ENCODE measurements at places on chromosomes 1 and 21.

DNA sequence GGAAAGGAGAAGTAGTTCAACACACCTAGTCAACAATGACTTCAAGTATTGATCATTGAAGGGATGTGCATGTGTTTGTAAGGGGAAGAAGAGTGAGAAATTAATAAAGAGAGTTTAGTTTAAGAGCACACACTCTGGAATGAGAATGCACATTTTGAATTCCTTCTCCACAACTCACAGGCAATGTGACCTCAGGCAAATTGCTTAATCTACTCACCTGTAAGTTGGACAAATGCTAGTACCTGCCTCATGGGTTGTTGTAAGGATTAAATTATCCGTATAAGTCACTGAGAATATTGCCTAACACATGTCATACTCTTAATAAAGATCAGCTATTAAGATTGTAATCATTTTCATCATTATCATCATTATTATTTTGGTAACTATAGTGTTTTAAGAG lies 204.0 kb upstream of the NFIA start:
- H3K4me3 ChIP-seq: no peak overlapping the region
- H3K27ac ChIP-seq: no peak overlapping the region
- no peaks in the 10 kb centered on the region for H3K27me3 ChIP-seq
- no peaks in the 10 kb centered on the region for H3K36me3 ChIP-seq
- H3K4me1 ChIP-seq: no peaks in the 10 kb centered on the region

DNA sequence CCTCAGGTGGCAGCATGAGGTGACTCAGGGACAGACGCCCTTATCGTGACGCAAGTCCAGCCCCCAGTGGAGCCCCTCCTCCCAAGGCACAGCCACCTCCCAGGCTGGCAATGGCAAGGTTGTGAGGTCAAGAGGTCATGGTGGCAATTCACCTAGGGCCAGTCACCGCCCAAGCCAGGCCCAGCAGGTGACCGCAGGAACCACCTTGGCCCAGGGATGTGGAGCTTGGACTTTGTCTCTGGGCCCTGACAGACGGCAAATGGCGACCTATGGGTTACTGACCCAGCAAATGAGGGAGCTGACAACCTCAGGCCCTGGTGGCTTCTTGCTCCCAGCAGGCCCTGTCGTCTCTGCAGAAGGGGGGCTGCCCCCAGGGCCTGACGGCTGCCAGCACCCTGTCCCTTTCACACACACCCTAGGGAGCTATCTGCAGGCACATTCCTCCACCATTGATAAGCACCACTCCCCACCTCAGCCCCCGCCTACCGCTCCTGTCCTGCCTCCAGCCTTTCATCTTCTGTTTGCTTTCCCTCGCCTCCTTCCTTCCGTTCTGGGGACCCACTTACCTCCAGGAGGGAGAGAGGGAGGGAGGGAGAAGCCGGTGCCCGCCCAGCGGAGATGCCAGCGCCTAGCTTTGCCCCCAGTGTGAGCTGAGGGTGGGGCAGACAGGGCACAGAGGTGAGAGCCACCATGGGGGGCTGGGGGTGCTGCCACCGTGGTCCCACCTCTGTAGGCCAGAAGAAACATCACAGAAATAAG lies 12.1 kb downstream of the EPHA2 start:
- peak overlapping the region; percentile 98 for H3K27ac ChIP-seq
- peaks cover 100% of the 10 kb centered on the region for H3K4me1 ChIP-seq
- DNase-seq: peak; percentile 75
- peaks cover 24% of the 10 kb centered on the region for H3K36me3 ChIP-seq
- no peaks in the 10 kb centered on the region for H3K27me3 ChIP-seq
- peak overlapping the region; percentile 56 for H3K4me3 ChIP-seq

DNA sequence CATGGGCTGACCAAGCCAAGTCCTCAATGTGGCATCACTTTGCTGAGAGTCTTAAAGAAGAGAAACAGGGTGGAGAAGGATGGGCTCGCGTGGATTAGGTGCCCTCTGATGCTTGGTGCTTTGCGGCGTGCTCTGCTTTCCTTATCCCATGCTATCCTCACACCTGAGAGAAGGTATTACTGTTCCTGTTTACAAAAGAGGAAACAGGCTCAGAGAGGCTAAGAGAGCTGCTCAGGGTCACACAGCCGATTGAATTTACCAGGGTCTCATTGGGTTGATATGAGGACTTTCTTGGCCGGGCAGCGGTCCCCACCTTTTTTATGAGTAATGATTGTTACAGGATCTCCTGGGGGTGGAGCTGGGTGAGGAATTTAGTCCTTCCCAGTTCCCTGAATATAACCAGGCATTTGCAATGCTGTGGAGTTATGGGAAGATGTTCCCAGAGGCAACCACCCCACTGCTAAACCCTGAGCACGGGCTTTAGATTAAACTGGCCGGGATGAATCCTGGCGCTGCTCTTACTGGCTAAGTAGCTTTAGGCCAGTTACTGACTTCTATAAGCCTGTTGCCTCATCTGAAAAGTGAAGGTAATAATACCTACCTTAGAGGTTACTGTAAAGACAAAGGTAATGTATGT lies 4.5 kb downstream of the ASCL5 start:
- H3K36me3 ChIP-seq: no peaks in the 10 kb centered on the region
- DNase-seq: no peak
- H3K27me3 ChIP-seq: peaks cover 82% of the 10 kb centered on the region
- H3K27ac ChIP-seq: no peak overlapping the region
- no peak overlapping the region for H3K4me3 ChIP-seq
- peaks cover 12% of the 10 kb centered on the region for H3K4me1 ChIP-seq

GRCh38 chr1:76477156-76477555 lies 390.1 kb upstream of the ST6GALNAC5 start:
- H3K27me3 ChIP-seq: no peaks in the 10 kb centered on the region
- no peak overlapping the region for H3K27ac ChIP-seq
- H3K4me1 ChIP-seq: no peaks in the 10 kb centered on the region
- H3K4me3 ChIP-seq: no peak overlapping the region
- no peaks in the 10 kb centered on the region for H3K36me3 ChIP-seq

All from left ventricle myocardium inferior (tissue), 1 donor.